H54 (cell line): ENCODE measurements at places on chromosomes 4 and X.
A peak's percentile ranks its signal among the peaks of the same experiment; 100 is the strongest.

GRCh38 chrX:120647127-120647526 lies 17.3 kb upstream of the C1GALT1C1 start:
- DNase-seq = no peak

- DNase-seq = no peak
Observed at GRCh38 chr4:128333309-128334018, 45.9 kb upstream of the PGRMC2 start.

DNA sequence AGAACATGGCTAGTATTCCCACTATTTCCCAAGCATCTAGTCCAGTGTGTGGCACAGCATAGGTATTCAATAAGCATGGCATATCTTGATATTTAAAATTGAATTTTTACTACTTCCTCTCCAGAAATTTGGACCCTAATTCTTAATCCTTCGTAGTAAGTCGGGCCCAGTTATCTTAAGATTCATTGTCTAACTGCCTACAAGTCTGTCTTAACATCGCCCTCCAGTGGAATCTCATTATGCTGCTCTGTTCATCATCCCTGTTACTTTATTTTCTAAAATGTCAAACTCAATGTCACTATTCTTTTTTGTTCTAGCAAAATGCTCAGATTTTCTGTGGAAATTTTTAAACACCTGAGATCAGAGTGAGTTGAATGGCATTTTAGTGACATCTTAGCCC lies 606.2 kb downstream of the KLHL13 start:
- no peak for DNase-seq

DNA sequence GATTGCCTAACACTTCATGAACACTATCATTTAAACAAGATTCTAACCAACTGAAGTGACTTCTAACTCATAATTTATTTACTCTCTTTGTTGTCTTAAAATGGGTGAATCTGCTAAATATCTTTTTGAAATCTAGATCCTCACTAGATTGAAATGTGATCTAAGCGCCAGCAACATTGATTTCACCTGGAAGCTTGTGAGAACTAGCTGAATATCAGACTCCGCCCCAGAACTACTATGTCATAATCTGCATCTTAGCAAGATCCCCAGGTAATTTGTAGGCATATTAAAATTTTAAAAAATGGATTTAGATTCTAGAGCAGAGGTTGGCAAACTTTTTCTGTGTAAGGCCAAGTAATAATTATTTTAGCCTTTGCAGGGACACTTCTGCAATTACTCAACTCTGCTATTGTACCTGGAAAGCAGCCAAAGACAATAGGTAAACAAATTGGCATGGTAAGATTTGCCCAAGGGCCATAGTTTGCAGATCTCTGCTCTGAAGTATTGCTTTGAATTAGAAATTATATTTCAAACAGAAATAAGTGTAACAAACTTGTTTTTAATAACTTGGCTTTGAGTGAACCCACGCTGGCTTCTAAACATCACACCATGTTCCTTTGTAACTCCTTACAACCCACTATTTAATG lies 121.5 kb downstream of the REELD1 start:
- DNase-seq = no peak

DNA sequence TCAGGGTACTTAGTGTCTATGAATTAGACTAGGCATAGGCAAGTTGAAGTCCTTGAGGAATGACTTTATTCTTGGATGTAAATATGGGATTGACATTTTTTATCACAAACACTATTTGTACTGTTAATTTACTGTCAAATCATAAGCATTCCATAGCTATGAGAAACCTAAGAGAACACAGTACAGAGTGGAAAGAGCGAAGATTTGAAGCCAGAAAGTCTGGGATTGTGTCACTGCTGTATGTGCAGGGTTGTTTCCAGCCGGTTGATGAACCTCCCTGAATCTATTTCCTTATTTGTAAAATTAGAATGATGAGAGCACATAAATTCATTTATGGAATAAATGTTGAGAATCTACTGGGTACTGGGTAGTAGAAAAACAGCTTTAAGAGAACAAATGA lies 14.4 kb upstream of the KLHL5 start:
- no peak for DNase-seq

DNA sequence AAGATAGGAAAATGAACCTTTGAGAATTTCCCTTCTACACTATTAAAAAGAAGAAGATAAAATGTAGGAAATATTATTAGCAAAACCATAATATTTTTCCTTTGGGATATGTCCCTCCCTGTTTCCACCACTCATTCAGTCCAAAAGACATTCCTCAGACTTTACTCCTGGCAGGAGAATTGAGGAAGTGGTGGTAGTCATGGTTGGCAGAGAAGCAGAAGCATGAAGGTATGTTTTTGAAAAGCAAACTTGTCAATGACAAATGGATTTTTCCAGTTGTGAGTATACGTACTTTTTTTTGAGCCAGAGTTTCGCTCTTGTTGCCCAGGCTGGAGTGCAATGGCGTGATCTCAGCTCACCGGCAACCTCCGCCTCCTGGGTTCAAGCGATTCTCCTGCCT lies 13.7 kb downstream of the STAG2 start:
- peak; percentile 9 for DNase-seq

DNA sequence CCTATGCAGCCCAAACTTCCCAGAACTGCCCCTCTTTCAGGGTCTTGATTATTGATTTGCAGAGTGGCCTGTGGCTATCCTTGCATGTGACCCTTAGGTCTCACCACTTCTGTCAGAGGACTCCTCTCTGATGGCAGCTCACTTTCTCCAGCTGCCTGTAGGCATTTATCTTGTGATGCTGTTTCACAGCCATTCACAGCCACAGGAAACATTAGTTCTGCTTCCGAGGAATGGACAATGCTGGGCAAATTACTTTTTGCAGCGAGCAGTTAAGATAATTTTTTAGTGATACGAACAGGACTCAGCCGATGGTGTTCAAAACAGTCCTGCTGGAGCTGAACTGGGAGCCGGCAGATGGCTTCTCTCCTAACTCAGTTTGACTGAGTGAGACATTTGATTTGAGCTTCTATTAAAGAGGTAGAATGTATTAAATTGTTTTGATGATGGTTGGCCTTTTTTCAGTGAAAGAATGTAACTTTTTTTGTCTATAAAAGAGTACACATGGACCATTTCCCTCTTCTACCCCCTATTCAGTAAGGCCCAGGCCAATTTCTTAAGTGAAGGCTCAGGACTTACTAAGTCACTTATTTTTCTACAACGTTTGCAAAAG lies 58.4 kb upstream of the TMEM150C start:
- DNase-seq = no peak

DNA sequence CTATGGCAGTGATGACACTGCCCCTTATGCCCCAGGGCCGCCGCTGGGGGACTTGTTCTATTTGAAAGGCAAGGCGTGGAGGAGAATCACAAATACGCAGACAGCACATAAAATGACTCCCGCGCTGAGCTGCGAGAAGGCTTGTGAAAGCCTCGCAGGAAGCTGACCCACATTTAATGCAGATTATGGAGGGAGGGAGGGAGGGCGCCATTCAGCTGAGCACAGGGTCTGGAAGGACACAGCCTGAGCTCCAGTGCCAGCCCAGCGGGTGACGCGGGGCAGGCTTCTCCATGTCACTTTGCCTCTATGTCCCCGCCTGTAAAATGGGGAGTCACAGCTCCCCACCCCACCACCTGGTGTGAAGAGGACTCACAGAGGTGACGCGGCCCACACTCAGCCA lies 14.3 kb downstream of the ABLIM2 start:
- no peak for DNase-seq

DNA sequence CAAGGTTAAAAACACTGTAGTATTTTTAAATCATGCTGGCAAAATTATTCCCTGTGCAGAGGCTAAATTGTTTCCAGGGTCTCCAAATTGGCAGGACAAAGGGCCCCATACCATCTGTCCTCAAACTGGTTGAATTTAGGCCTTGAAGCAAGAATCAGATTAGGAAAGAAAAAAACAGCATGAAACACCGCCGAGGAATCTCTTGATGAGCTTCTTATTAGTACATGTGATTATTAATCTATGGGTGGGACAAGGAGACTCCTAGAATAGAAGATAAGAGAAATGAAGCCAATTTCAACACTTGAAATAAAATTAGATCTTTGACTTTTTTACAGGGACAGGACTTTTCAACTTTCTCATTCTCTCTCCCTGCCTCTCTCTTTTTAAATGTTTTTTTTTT lies 7.1 kb upstream of the CLNK start:
- no peak for DNase-seq

DNA sequence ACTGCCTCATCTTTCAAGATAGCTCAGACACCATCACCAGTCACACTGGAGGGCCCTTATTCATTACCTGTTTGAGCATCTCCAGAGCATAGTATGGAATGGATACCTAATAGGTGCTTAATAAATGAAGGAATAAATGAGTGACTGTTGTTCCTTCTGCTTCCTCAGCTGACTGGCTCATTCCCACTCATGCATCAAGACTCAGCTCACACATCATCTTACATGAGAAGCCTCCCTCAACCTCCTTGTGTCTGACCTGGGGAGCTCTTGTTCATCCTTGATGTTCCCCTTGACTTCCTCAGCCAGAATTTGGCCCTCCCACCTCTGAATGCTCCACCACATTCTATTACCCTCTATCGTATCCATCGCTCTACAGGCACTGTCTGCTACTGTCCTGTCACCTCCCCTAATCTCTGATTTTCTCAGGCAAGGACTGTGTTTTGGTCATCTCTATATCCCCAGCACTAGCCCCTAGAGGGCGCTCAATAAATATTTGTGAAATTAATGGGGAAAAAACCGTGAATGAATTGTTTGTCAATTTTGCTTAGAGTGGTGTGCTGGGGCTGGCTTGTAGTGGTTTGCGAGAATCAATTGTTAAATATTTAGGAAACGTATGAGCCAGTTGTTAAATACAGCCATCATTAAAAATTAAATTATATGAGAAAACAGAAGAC lies 88.3 kb downstream of the NHSL2 start:
- peak; percentile 13 for DNase-seq

DNA sequence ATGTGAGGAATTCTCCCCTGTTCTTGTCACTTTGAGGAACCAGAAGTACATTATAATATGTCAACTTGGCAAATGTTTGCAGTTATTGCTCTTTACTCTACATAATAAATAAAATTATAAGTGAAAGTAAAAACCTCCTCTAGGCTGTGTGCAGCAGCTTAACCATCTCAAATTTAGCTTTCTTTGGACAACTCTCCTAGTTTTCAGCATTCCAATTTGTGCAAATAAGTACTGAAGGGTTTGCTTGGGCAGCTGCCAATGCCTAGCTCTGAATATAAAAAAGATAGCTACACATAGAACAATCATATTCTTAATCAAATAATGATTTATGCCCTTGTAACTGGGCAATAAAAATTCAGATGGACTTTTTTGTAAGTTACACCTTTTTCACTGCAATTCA lies 82.5 kb downstream of the GASK1B start:
- DNase-seq = no peak

DNA sequence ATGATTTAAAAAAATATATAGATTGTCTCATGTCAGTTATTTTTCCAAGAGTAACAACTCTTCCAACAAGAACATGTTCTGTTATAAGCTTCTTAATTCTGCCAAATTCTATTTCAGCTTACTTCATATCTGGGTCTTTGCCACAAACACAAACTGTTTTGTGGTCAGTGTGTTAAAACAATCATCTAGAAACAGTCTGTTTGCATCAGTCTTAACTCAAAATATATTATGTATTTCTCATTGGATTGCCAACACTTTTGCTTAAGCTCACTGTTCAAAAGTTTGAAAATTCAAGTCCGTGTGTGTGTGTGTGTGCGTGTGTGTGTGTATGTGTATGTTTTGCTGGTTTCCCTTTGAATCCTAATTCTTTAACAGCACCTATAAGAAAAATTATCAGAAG lies 752.3 kb upstream of the NDST4 start:
- no peak for DNase-seq

- DNase-seq = no peak
Observed at GRCh38 chr4:244471-244870, 60.8 kb downstream of the ZNF732 start.

GRCh38 chr4:152983221-152983620 lies 47.1 kb downstream of the FHDC1 start:
- DNase-seq = no peak

DNA sequence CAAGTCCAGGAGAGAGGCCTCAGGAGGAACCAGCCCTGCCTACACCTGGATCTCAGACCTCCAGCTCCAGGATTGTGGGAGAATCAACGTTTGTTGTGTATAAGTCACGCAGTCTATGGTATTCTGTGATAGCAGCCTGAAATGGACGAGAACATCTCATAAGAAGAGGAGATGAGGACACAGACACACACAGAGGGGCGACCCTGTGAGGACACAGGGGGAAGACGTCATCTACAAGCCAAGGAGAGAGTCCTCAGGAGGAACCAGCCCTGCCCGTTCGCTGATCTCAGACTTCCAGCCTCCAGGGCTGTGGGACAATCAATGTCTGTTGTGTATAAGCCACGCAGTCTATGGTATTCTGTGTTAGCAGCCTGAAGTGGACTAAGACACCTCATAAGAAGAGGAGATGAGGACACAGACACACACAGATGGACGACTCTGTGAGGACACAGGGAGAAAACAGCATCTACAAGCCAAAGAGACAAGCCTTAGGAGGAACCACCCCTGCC lies 20.3 kb downstream of the P2RY8 start:
- DNase-seq = no peak

- DNase-seq = no peak
Observed at GRCh38 chrX:45992402-45993123, 552.7 kb downstream of the ZNF674 start.

DNA sequence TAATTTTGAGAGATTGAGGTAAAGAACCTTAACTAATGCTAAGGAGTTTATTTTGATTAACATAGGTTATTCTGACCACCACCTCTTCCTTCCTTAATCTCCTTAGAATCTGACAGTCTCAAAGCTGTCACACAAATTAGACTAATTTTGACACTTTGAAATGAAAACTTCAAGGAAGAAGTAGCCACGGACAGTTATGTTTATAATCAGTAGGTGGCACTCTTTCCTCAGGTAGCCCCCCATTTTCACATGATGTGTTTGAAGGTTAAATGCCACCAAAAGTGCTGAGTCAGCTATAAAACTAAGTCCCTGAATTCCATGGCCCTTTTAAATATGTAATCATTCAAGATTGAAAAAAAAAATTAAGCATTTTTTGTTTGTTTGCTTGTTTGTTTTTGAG lies 22.4 kb downstream of the TMEM33 start:
- no peak for DNase-seq

- no peak for DNase-seq
Observed at GRCh38 chr4:178836865-178837264, 1394.6 kb upstream of the AGA start.

DNA sequence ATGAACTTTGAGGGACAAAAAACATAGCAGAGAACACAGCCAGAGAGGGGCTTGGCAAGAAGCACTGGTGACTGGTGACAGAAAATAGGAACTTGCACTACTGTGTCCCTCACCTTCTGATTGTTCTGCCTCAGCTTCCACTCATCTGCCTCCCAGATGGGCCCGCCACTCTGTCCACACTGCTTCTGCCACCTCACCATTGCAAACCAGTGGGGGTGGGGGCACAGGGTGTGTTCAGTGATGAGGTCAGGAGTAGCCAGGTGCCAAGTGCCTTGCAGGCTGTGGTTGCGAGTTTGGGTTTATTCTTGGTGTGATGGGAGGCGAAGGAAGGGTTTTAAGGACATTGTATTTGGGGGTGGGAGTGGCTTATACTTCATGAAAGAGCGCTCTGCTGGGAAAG lies 9.1 kb upstream of the UBA1 start:
- no peak for DNase-seq

GRCh38 chr4:82567444-82567843 lies 5.7 kb upstream of the TMEM150C start:
- DNase-seq = no peak

GRCh38 chr4:169136796-169137557 lies 126.9 kb upstream of the CBR4 start:
- no peak for DNase-seq
